KBM-7 (cell line): ENCODE measurements at places on chromosomes 1 and 21.

DNA sequence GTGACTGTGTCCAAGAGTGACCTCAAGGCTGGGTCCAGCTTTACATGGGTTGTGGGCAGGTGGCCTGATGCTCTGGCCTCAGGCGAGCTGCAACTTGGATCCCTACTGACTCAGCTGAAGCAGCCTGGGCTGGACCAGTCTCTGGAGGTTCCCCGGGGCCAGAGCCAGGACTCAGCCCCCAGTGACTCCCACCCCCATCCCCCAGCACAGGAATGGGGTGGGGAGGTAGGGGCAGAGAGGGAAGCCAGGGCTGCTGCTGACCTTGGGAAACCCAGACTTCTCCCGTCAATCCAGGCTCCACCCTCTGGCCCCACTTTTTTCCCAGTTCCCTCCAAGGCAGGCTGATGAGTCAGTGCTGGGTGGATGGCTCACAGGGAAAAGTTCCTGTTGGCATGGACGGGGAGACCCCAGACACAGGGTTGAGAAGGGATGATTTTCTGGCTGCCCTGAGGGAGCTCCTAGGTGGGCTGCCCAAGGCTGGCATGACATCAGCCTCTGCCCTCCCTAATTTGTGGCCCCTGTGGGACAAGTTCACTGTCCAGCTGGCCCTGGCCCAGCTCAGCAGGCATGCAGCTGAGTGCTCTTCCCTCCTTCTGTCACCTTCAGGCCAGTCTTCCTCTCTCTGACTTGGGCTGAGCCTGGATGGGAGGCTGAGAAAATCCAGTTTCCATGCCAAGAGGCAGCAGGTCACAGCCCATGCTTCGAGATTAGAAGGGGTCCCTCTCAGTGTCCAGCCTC is 2.2 kb downstream of the ZC3H12A start:
- no peak for DNase-seq

DNA sequence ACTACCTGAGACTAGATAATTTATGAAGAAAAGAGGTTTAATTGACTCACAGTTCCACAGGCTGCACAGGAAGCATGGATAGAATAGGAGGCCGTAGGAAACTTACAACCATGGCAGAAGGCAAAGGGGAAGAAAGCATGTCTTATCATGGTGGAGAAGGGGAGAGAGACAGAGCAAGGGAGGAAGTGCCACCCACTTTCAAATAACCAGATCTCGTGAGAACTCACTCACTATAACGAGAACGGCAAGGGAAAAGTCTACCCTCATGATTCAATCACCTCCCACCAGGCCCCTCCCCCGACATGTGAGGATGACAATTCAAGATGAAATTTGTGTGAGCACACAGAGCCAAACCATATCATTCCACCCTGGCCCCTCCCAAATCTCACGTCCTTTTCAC is 4.7 kb upstream of the C21orf91 start:
- DNase-seq, result peak; percentile 15

- no peak for DNase-seq
These were observed 57.7 kb downstream of the EVA1C start for GRCh38 chr21:32470206-32470605.

- no peak for DNase-seq
These were observed 12.5 kb upstream of the KIF26B start for GRCh38 chr1:245142171-245142798.

GRCh38 chr1:119463569-119463968 is 43.4 kb upstream of the HSD3B1 start:
- no peak for DNase-seq

DNA sequence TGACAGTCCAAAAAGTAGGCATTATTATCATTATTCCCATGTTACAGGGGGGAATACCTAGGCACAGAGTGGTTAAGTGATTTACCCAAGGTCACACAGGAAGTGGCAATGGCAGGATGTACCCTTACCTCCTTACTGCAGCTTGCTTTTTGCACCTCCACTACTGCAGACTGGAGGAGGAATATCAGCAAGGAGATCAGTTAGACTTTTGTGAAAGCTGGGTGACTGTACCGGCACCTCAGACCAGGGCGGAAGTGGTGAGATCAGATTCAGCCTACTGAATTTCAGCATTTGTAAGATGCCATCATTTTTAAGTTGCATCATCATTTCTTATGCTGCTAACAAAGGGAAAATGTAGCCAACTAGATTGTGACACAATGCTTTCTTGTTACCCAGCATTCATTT is 4.5 kb downstream of the ADARB1 start:
- DNase-seq, result no peak

GRCh38 chr1:183840140-183840539 is 35.2 kb downstream of the RGL1 start:
- DNase-seq, result no peak

DNA sequence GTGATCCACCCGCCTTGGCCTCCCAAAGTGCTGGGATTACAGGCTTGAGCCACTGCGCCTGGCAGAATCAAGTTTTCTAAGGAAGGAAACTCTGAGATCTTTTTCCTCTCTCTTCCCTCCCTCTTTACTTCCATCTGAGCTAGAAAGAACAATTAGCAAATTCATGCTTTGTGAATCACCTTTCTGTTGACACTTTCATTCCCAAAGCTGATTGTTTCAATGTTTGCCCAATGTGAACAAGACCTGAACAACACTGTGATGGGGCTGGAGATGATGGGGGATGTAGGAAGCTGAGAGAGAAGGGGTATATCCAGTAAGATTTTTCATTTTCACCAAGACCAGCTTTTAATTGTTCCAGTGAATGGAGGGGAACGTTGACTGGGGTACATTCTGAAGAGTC is 5.7 kb upstream of the TENT5B start:
- DNase-seq, result no peak

- no peak for DNase-seq
These were observed 5.8 kb downstream of the TMEM240 start for GRCh38 chr1:1534401-1535154.

DNA sequence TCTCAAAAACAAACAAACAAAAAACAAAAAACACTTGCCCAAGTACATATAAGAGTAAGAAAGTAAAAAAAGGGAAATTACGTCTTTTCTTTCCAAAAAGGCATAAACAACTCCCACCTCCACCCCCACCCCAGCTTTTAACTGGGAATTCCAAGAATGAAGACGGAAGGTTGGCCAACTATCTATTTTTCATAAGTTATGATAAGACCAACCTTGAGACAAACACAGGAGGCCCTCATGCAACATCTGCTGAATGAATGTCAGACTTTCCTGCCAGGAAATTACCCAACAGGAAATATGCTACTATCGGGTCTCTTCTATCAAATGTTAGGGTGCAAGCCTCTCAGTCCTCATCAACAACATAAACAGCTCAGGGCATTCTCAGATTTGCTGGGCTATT is 1.9 kb downstream of the BSDC1 start:
- peak; percentile 7 for DNase-seq

- peak; percentile 8 for DNase-seq
These were observed 253.4 kb upstream of the CSF3R start for GRCh38 chr1:36735939-36736730.

- no peak for DNase-seq
These were observed 30.7 kb downstream of the VASH2 start for GRCh38 chr1:212981025-212981495.

- DNase-seq, result no peak
These were observed 282.4 kb downstream of the GRIK1 start for GRCh38 chr21:29657240-29657989.

DNA sequence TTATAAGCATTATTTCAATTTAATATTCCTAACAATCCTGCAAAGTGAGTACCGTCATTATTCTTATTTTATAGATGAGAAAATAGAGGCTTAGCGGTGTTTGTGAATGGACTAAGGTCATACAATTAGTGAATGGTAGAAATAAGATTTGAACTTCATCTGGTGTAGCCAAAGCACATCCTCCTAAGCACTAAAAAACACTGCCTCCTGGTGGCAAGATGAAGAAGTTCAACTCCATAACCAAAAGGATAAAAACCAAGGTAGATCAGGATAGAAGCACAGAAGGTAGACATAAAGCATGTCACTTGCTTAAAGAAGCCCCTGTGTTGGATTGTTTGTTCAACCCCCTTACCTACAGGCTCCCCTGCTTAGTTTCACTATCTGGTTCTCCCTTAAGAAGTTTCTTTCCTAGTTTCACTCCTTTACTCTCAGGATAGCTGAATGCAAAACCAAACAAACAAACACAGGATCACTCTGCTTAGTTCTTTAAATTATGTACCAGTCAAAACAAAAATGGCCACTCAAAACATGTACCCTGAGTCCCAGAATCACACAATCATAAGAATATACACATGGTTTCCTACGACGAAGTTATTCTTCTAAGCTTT is 12.7 kb upstream of the AIM2 start:
- DNase-seq, result peak; percentile 28

DNA sequence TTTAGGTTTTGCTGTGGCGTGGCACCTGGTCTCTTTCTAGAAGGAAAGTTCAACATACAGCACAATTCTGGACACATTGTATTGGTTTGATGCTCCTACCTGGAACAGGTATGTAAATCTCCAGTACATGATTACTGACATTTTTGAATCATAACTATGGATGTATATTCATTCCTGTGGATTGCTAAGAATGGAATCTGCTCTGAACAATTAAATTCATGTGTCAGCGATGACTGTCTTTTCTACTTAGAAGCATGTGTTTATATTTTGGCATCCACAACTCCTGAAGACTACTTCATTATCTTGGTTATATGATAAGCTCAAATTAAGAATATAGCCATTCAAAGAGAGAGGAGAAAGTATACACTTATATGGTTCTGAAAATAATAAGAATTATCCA is 291.8 kb downstream of the CHRM3 start:
- no peak for DNase-seq
